ENCODE measurements at places on chromosomes 6 and 20.

DNA sequence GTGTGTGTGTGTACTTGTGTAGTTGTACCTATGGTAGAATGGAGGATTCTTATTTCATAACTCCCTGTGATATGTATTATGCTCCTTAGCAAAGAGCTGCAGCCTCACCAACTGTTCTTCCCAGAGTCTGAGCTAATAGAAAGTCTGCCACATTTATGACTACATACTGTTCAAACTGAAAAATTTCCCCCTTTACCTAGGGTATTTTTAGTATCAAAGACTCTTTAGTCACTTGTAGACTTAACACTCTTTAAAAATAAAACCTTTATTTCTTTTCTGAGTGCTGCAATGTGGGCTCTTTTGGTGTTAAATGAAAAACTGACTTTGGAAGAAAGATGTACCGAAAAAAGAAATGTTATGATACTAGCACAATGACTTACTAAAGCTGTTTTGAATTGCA is 39.6 kb upstream of the HS3ST5 start:
- DNase-seq: no peak

- no peak for DNase-seq
Observed at GRCh38 chr6:45679163-45679562, 301.4 kb upstream of the SUPT3H start.

GRCh38 chr20:4227085-4227821 is 211.9 kb upstream of the RNF24 start:
- no peak for DNase-seq

DNA sequence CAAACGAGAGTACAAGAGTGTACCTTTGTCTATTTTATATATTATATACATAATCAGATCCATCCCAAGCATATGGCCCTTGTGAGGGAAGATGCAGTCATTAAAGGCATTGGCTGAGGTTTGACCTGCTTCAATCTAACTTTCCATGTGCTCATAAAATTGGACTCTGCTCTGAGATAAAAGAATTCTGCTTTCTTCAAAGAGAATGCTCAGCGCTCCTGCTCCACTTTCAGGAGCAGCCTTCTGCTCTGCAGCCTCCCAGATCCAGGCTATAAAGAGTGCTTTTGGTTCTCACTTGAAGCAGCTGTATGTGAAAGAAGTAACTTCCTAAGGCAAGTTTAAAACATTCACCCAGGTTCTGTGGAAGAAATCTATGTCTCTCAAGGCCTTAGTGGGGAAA is 45.3 kb downstream of the CD83 start:
- DNase-seq: no peak

DNA sequence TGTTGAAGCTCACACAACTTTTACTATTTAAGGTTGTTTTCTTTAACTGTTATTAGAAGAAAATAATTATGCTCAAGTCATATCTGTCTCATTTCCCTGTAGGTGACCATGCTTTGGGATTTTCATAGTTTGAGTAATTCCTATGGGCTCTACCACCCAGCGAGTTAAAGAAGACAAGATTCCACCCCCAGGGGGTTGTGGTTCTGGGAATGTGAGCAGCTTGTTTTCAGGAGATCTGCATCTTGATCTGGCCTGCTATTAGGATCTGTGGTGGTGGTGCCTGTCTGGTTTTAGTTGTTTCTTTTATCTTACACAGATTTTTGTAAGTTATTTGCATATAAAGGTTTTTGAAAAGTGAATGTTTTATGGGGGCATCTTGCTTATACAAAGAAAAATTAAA is 20.2 kb upstream of the REV3L start:
- DNase-seq: no peak

- no peak for DNase-seq
Observed at GRCh38 chr20:41748051-41748450, 129.9 kb upstream of the CHD6 start.

DNA sequence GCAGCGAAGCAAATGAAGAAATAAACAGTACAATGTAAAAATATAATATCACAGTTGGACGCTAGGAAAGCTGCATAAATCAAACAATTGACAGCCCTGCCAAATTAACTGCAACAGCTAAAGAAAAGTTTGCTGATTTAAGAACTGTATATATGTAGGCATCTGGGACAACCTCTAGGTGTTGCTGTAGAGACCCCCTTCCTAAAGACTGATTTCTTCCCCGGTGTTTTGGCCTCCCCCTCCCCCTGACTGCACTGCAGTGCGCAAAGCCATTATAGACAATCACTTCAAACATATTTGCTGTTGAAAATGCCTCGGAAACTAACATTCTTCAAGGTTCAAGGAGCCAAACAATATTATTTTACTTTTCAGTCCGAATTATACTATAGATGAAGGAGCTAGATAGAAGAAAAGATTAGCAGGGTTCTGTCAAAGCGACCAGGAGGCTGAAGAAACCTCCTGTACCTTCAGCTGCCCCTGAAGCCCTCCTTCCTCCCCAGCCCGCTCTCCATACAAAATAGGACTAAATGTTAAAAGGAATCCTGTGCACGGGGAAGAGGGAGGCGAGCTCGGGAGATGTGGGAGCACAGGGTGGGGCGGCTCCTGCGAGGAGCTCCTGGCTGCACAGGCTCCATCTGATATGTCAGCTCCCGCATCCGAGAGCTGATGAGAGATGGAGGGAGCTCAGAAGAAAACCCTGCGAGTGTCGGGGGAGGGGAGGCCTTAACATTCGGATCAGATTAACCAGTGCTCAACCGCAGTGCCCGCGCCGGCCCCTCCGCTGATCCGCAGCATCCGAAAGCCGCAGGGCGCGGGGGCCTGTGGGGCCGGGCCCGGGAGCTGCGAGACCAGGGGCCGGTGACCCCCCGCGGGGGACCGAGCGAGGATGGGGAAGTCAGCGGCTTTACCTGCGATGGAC is 822 bp downstream of the ELOVL4 start:
- DNase-seq: no peak

DNA sequence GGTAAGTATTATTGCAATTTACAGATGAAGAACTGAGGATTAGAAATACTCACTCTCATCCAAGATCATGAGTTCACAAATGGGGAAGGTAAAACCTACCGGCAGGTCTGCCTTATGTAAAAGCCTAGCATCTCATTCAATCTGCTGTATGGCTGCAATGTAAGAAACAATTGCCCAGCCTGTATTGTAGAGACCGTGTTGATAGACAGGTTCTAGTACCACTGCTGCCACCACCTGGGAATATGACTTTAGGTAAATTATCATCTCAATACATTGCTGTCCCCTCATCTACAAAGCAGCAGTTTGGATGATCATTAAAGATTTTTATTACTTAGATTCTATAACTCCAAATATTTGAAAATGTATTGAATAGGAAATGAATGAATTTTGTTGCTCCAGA is 23.3 kb upstream of the ARHGAP18 start:
- no peak for DNase-seq

- no peak for DNase-seq
Observed at GRCh38 chr20:57153238-57153905, 113.1 kb downstream of the BMP7 start.

GRCh38 chr6:132310921-132311320 is 90.4 kb downstream of the MOXD1 start:
- DNase-seq: no peak

- DNase-seq: no peak
Observed at GRCh38 chr20:54048481-54048880, 21.9 kb downstream of the BCAS1 start.

GRCh38 chr6:147141711-147142308 is 62.4 kb upstream of the STXBP5 start:
- DNase-seq: no peak

DNA sequence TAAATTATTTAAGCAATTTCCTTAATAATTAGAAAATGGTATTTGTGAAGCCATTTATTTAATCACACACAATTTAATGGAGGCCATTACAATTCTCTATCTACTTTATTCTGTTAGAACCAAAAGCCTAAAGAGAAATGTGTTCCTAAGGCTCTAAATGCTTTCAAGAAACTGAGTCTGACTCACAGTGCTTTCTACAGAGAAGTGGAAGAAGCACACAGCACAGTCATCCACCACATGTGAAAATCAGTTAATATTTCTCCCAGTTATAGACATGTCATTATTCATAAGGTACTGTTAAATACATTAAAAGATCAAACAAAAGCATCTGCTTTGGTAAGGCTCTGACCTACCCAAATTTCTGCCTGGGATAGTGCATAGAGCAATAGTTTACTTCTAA is 214.4 kb downstream of the ALDH8A1 start:
- DNase-seq: no peak

GRCh38 chr6:33776186-33776585 is 12.7 kb downstream of the LEMD2 start:
- no peak for DNase-seq

DNA sequence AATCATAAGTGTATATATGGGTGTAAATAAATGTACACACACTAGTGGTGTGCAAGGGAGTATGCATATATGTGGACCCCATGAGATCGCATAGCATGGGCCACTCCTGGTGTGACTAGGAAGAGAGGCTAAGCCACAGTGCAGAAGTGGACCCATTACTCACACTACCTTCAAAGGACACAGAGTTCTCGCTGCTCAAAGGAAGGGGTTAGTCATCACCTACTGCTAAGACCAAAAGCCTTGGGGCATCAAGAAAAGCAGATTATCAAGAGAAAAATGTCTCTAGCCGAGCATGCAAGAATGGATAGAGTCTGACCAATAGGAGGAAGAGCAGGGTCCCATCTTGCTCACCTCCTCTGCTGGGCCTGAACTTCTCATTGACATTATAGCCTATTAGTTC is 195.5 kb downstream of the MAFB start:
- DNase-seq: no peak

GRCh38 chr6:31426395-31427354 is 23.3 kb downstream of the MICA start:
- no peak for DNase-seq

- no peak for DNase-seq
Observed at GRCh38 chr20:5895626-5896025, 54.7 kb downstream of the TRMT6 start.

DNA sequence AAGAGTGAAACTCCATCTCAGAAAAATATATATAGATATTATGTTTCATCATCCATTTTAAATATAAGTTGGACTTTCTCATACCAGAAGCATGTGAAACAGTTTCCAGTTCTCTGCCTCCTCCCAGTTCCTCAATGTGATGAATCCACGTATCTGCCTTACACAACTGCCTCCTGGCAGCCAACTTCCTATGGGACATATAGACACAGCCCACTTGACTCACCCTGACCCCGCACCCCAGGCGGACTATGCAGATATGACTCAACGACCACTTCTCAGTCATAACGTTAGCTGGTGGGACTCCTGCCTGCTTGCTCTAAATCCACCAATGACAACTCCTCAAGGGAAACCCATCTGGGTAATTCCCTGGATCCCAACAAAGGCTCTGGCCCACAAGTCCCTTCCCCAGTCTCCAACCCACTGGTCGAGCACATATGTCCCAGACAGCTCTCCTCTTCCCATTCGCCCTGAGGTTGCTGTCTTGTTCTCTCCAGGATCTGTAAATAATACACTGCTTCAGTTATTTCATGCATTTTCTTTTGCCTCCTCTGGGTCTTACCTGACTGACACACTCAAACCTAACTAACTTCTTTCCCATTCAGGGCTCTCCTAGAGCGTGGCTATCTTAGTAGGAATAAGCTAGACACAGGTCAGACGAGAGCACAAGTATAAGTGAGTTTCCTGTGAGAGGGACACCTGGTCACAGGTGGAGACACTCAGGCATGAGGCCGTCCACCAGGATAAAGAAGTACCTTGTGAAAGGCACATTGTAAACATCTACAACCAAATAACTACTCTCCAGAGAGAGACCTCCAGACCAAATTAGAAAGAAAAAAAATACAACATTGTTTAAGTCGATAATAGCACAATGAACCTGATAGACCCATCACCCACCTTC is 548.5 kb downstream of the CD83 start:
- DNase-seq: no peak
